ENCODE measurements at places on chromosomes 3 and 15.
A peak's percentile ranks its signal among the peaks of the same experiment; 100 is the strongest.

DNA sequence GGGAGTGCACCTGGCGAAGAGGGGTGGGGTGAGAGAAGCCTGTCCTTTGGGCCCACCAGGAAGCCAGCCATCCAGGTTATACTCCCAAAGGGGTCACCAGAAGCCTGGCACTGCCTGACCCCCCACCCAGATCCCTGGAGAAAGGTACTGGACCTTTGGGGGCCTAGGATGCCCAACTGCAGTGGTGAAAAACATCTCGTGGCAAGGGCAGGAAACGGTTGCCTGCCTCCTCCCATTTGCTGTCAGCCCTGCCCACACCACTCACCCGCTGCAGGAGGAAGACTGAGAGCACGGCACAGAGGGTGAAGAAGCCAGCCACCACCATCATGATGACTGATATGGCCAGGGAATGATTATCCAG is 2.2 kb upstream of the ULK3 start:
- peak; percentile 24 for DNase-seq

DNA sequence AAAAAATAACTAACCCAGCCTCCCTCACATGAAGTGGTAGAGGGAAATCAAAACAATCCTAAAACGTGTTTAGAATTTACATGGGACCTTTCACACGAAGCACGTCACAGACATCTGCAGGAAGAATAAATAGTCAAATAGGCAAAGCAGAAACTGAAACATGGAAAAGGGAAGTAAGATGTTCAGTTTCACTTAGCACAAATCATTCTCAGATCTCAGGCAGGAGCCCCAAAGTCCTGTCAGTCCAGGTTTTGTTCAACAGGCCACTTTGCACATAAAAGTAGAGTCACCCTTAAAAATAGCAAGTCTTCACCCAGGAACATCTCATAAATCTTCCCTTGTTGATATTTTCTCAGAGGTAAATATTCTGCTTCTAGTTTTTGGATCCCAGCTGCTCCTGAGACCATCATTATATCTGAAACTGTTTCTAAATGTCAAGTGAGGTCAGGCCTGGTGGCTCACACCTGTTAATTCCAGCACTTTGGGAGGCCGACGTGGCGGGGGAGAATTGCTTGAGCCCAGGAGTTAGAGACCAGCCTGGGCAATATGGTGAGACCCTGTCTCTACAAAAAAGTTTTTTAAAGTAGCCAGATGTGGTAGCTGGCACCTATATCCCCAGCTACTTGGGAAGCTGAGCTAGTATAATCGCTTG is 1.9 kb downstream of the RUBCN start:
- no peak for DNase-seq

DNA sequence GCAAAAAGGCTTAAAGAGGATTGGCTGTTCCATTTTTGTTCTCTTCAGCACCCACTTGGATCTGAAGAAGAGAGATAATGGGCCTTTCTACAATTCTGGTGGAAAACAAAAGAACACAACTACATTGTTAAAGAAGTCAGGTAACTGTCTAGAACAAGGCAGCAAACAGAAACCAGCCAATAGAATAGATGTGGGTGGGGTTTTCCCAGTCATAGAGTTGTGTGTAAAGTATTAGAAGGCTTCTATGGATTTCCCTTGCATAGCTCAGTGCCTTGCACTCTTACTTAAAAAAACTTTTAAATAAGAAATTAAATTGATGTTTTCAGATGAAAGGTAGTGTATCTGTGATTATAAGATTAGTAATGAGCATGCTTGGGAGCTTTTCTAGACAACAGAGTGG is 462.7 kb upstream of the ATP11B start:
- DNase-seq: no peak

GRCh38 chr15:68571582-68571981 is 7.2 kb upstream of the CORO2B start:
- DNase-seq: no peak

DNA sequence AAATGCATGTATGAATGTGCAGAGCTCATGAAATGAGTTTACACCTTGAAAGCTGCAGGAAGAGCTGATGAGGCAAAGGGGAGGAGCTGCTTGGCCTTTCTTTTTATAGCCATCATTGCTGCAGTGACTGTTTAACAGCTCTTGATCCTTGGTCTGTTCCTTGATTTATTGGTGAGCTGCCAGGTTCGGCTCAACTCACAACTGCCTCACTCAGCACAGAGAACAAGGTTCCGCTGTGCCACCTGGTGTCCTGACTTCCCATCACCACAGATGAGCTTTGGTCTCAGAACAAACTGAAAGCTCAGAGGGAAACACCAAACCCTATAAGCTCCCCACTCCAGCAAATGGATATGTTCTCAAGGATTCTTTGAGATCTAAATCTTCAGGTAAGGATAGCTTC is 626.1 kb downstream of the MAGI1 start:
- no peak for DNase-seq

DNA sequence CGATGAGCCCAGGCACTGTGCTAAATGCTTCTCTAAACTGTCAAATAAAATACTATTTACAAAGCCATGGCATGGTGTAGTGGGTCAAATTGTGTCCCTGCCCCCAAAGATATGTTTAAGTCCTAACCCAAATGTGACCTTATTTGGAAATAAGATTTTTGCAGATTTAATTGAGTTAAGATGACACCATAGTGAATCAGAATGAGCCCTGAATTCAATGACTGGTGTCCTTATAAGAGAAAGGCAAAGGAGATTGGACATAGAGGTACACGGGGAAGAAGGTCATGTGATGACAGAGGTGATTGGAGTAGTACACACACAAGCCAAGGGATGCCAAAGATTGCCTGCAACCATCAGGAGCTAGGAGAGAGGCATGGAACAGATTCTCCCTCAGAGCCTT is 121.6 kb upstream of the VEPH1 start:
- DNase-seq: no peak

DNA sequence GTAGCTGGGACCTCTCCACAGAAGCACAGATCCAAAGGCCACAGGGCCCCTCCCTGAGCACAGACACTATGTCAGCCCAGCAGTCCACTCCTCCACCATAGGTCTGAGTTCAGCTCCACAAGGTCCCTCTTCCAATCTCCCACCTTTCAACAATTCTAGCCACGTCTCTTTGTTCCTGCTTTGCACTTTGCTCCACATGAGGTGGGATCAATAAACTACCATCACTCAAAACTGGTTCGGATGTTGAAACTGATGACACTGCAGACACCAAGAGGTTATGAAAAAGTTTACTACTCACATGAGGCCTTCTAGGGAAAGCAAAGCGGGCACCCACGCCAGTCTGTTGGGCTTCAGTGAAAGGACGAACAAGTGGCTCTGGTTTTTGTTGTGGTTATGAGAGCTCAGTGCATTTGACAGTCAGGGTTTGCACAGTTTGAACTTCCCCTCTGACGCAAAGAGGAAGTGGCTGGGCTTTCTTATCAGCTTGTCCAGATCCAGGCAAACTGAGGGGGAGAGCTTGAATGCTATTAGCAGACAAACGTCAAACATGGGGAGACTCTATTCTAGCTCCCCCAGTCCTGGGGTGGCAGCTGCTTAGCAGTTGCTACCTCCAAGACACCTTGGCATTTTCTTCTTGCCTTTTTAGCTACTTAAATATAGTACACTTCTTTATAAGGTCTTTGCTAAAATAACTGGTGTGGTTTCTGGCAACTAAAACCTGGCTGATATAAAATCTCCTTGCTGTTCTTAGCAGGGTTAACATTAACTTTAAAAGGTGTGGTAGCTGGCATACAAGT is 37.8 kb downstream of the ZNF445 start:
- DNase-seq: peak; percentile 1

DNA sequence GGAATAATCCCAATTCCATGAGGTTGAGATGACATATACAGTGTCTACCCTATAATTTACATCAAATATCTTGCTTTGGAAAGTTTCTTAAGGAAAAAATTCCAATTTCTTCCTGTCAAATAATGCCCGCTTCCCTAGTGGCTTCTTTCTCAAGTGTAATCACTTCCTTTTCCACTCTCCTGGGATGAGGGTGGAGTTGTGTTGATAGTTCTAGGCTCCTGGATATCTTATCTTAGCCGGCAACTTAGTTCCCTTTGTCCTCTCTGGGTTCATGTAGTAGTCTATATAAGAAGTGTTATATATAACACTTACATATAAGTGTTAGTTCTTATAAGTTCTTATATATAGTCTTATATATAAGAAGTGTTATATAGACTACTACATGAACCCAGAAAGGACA is 10.9 kb downstream of the TAGLN3 start:
- no peak for DNase-seq

DNA sequence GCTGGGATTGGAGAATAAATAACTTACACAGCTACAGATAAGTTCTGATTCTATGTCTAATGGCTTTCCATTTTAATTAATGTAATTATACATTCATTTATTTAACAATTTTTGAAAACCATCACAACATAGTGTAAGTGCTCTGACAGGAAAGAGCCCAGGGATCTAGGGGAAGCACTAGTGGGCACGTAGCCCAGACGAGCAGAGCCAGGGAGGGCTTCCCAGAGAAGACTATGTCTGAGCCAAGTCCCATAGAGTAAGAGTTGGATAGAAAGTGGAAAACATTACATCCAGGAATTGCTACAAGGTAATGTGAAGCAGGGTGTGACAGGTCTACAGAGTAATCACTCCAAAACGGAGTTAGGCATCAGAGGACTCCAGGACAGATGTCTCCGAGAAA is 2.9 kb upstream of the HGD start:
- no peak for DNase-seq

GRCh38 chr3:55860049-55860721 is 373.1 kb upstream of the WNT5A start:
- DNase-seq: no peak

DNA sequence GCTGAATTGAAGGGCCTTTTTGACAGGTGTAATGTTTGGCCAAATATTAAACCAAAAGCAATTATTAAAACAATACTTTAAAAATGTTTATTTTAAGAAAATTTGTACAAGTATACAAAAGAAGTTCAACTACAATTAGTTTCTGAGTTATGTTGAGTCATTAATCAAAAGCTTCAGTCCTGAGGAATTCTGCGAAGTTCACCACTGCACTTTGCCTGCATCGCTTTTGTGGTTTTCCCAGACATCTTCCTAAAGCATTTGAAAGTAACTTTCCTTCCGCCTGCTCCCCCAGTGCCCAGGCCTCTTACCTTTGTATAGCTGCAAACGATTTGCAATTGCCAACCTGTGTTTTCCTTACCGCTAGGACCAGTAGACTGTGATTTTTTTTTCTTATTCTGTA is 69.5 kb downstream of the KCNAB1 start:
- no peak for DNase-seq

- DNase-seq: no peak
These were observed 722.5 kb upstream of the CADM2 start for GRCh38 chr3:84236261-84236660.

DNA sequence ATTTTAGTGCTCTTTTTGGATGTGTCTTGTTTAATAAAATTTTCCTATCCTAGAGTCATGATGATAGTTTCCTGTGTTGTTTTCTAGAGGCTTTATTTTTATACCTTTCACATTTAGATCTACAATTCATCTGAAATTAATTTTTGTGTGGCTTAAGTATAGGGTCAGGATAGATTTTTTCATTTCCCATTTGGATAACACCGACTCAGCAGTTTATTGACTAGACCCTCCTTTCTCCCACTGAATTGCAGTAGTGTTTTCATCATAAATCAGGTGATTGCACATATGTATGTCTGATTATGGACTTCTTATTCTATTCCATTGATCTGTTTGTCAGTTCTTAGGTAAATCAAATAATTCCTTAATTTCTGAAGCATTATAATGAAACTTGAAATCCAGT is 10.4 kb downstream of the PRR23A start:
- no peak for DNase-seq

DNA sequence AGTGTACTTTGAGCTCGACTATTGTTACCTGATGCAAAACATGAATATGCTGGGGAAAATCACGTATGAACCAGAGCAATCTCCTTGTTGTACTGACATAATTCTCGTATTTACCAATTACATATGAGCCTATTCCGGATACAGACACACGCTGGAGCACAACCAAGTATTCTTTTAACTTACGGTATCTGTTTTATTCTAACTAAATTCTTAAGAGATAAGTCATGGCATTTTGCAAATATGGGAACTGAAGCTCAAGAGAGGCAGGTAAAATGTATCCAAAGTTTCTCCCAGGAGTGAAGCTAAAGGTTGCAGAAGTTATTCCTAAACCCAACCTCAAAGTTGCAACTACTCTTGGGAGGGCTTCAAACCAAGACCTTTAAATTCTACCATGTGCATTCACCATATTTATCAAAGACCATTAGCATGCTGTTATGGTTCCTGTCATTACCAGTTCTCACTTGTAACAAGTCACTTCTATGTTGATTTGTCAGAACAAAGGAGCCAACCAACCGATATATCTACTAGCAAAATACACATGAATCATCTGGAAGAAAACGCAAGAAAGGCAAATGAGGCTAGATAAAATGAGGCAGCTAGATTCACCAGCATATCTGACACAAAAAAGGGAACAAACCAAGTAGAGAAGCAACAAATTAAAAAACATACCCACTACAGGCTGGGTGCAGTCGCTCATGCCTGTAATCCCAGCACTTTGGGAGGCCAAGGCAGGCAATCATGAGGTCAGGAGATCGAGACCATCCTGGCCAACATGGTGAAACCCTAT is 17.8 kb downstream of the TBL1XR1 start:
- DNase-seq: no peak

DNA sequence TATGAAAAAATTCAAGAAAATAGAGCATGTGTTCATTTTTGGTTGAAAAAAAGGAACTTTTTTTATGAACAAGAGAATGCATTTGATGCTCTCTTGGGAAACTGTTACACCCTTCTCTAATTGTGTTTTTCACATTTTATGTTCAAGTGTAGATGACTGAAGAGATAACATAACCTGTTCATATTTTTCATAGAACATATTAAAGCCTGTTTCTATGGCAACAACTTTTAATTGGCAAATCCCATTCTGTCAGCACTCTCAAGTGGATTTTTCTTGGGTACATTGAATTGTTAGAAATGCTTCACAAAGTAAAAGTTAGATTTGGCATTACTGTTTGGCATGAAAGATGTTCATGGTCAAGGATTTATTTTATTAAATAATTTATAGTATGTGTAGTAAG is 117.5 kb downstream of the MBNL1 start:
- DNase-seq: no peak

GRCh38 chr3:124963755-124964154 is 29.2 kb upstream of the MUC13 start:
- no peak for DNase-seq

DNA sequence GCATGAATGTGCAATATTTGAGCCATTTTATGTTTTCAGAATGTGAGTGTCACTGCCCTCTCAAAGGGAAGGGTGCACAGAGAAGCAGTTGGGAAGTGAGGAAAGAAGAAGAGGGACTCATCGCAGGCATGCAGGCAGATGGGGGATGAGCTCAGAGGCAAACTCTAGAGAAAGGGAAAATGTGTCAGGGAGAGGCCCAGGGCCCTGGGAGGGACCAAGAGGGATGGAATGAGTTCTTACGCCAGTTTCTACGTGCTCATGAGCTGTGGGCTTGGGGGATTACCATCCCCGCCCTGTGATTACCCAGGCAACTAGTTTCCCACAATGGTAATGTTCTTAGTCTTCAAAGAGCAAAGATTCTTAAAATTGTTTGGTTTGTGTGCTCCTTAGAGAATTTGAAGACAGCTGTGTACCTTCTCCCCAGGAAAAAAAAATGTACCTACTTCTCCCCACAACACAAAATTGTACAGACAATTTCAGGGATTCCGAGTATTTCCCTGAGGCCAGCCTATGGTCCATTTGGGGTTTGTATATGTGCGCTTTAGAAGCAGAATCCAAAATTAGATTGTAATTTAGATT is 17.8 kb downstream of the GCSAM start:
- no peak for DNase-seq
